ENCODE measurements at places on chromosomes 11 and 22. TPM values are rescaled to one million over a fixed set of nuclear protein-coding genes. Genes with fewer than 3 reads are reported as not detected.

- DNase-seq: no peak
Observed at GRCh38 chr11:22774716-22775115, 54.9 kb downstream of the SVIP start.

DNA sequence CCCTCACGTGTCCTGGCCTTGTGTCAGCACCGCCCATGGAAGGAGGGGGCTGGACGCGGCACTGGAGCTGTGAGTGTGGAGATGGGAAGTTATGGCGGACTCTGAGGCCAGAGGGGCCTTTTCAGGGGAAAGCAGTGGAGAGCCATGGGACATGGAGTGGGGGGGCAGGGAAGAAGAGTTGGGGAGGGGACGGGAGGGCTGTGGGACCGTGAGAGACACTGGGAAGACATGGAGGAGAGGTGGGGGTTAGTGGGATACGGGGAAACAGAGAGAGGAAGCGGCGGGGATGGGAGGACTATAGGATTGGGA lies 58.2 kb downstream of the FBXO7 start:
- DNase-seq: no peak

DNA sequence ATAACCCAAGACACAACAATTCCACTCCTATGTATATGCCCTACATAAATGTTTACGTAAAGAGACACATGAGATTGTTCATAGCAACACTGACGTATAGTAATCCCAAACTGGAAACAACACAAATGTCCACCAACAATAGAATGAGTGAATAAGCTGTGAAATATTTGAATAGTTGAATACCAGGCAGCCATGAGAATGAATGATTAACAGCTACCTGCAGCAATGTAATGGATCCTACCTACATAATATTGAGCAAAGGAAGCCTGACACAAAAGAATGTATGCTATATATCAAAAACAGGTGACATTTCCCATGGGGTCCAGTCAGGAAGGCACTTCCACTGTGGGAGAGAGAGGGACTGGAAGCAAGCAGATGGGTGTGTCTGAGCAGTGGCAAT lies 92.8 kb upstream of the LINC01488 start:
- no peak for DNase-seq

GRCh38 chr11:71075871-71076420 lies 176.4 kb downstream of the SHANK2 start:
- DNase-seq: no peak

DNA sequence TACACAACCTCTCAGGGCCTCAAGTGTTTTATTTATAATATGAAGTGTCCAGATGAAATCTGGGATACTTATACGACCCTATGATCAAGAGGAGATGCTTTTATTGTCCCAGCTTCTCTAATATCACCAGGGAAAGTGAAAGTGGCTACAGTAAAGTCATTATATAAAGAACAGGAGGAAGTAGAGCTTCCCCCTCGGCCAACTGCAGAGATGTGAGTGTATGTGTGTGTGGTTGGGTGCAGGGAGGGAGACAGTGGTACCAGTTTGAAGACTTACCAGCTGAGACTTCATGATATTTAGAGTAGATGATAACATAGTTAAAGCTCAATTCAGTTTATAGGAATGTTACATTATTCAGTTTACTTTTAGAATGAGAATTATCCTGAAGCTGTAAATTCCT lies 373.6 kb upstream of the DDI1 start:
- DNase-seq: no peak

- DNase-seq: no peak
Observed at GRCh38 chr11:4882543-4882942, 843 bp downstream of the OR51T1 start.

GRCh38 chr22:43101306-43101705 lies 9.2 kb upstream of the BIK start:
- DNase-seq: no peak

DNA sequence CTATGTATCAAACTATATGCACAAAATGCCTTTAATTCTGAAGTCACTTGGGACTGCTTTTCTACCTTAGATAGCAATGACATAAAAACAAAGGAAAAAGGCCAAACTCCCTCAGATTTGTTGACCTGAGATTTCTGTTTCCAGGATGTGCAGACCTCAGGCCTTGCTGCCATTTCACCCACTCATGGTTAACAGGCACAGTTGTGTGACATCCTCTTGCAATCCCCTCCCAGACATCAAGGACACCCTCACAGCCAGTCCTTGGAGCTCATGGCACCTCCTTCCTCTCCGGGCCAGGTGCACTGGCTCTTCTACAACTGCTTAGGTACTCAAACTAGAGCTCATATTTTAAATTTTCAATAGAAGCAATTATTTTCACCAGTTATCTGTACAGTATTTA lies 37.3 kb downstream of the SERPIND1 start:
- DNase-seq: no peak

- no peak for DNase-seq
Observed at GRCh38 chr22:44600207-44600785, 101.7 kb upstream of the PRR5 start.

DNA sequence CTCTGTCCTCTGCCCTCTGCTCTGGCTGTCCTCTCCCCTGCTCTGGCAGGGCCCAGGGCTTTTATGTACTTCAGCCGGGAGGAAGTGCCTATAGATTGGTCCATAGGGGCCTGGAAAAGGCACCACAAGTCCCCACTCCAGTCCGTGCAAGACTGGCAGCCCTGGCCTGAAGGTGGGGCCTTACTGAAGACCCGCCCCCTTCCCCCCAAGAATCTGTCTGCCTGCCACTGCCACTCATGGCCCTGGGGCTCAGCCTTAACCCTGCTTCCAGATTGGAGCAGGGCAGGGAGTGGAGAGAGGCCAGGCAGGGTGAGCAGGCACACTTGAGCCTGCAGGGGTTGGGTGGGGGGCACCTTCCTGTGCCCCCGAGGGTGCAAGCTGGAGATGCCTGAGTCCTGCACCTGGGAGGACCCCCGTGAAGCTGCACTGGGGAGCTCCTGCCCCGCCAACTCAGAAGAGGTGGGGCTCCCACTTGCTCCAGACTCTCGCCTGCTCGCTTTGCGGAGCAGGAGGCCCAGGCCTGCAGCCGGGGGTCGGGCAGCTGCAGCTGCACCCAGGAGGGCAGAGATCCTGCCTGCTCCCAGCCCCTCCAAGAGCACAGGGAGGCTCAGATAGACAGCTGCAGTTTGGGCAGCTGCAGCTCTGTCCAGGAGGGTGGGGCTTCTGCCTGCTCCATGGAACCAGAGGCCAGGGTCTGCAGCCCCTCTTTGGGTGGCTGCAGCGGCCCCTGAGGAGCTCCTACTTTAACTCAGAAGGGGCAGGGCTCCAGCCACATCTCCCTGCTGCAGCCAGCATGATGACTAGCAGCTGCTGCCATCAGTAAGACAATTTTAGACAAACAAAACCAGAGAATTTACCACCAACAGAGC lies 51.0 kb upstream of the SC5D start:
- DNase-seq: no peak

DNA sequence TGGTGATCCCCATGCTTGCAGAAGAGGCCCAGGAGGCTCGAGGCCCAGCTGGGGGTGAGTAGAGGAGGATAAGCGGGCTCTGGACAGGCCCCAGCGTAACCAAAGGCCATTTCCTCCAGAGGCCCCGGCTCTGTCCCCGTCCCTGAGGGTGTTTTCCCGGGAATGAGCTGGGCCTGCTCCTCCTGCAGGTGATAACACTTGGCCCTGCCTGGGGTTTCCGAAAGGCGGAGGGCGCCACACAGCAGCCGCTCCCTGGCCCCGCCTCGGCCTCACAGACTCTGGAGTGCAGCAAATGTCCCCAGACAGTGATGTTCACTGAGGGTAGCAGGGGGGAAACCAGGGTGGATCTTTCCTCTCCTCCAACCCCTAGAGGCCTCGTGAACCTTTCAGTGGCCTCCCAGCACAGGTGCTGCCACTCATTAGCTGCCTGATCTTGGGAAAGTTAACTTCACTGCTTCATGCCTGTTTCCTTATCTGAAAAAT lies 10.5 kb upstream of the MGAT3 start:
- DNase-seq: no peak

- no peak for DNase-seq
Observed at GRCh38 chr11:115407496-115407895, 96.7 kb downstream of the CADM1 start.

- DNase-seq: no peak
Observed at GRCh38 chr22:31846161-31847115, 92.6 kb downstream of the DEPDC5 start.

DNA sequence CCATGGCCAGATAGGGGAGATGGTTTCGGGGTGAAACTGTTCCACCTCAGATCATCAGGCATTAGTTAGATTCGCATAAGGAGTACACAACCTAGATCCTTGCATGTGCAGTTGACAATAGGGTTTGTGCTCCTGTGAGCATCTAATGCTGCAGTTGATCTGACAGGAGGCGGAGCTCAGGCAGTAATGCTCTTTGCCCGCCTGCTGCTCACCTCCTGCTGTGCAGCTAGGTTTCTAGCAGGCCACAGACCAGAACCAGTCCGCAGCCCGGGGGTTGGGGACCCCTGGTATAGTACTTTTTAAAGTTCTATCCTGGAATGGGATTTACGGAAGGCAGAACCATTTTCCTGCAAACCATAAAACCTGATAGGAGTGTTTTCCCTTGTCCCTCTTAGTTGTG lies 54.6 kb downstream of the POLD3 start:
- no peak for DNase-seq

DNA sequence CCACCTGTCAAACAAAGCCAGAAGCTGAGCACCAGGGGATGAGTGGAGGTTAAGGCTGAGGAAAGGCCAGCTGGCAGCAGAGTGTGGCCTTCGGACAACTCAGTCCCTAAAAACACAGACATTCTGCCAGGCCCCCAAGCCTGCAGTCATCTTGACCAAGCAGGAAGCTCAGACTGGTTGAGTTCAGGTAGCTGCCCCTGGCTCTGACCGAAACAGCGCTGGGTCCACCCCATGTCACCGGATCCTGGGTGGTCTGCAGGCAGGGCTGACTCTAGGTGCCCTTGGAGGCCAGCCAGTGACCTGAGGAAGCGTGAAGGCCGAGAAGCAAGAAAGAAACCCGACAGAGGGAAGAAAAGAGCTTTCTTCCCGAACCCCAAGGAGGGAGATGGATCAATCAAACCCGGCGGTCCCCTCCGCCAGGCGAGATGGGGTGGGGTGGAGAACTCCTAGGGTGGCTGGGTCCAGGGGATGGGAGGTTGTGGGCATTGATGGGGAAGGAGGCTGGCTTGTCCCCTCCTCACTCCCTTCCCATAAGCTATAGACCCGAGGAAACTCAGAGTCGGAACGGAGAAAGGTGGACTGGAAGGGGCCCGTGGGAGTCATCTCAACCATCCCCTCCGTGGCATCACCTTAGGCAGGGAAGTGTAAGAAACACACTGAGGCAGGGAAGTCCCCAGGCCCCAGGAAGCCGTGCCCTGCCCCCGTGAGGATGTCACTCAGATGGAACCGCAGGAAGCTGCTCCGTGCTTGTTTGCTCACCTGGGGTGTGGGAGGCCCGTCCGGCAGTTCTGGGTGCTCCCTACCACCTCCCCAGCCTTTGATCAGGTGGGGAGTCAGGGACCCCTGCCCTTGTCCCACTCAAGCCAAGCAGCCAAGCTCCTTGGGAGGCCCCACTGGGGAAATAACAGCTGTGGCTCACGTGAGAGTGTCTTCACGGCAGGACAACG lies 11.7 kb downstream of the CXCR5 start:
- DNase-seq: no peak

- DNase-seq: no peak
Observed at GRCh38 chr11:111001081-111001430, 244.5 kb upstream of the POU2AF2 start.

DNA sequence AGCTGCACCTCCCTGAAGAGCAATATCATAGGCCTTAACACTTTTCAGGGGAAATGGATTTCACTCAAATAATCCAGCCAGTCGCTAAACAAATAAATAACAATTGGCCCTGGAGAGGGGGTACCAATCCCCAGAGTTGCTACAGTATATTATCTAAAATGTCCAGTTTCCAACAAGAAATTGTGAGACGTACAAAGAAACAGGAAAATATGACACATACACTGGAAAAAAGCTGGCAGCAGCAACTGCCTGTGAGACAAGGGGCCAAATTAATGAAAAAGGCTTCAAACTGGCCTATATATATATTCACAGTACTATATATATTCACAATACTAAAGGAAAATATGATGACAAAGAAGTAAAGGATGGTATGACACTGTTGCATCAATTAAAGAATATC lies 4.0 kb downstream of the NF2 start:
- no peak for DNase-seq

GRCh38 chr22:26065847-26066246 lies 103.4 kb upstream of the SEZ6L start:
- no peak for DNase-seq

DNA sequence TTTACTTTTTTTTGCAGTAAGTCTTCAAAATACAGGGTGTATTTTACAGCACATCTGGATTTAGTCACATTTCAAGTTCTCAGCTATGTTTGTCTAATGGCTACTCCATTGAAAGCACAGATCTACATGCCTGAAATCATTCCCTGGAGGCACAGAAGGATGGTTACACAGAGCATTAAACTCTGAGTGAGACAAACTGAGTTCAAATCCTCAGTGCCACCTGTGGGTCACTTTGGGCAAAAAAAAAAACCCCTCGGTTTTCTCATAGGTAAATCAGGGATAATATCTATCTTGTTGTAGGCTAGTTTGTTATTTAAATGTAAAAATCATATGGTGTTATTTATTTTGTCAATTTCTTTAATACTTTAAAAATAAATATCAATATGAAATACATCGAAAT lies 7.7 kb downstream of the ANKRD49 start:
- DNase-seq: no peak

DNA sequence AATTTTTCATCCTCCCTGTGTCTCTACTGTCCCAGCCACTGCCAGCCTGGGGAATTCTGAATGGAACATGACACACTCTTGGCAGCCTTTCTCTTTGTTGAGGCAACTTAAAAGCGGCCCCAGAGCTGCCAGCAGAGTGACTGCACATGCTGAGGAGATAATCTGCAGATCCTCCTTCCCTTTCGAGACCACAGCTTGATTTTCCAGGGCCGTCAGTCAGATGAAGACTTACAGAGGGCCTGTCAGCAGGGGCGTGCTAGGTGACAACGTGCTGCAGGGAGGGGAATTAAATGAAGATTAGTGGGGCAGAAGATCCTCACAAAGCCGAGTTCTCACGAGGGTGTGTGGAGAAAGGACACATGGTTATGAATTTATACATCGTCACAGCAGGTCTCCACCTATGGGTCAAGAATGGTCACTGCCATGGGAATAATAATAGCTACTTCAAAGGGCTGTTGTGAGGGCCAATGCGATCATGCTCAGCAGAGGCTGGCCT lies 193.5 kb upstream of the PITPNB start:
- DNase-seq: no peak

GRCh38 chr22:36757668-36758211 lies 18.2 kb downstream of the IFT27 start:
- DNase-seq: no peak

Gene TMEM191C
- polyA plus RNA-seq: 1.2 TPM

Gene VPS37C
- polyA plus RNA-seq: 21.9 TPM

Gene CRYBB3
- not detected for polyA plus RNA-seq

Gene CALCA
- polyA plus RNA-seq: 12.6 TPM

Gene SCGB1D2
- polyA plus RNA-seq: 2.0 TPM

Gene OR10A2
- polyA plus RNA-seq: not detected

Gene LDHAL6A
- polyA plus RNA-seq: 0.74 TPM

Gene MS4A5
- not detected for polyA plus RNA-seq

Gene CARNS1
- 2.5 TPM for polyA plus RNA-seq

Gene C11orf42
- 0.86 TPM for polyA plus RNA-seq

Gene HOATZ
- 0.16 TPM for polyA plus RNA-seq
